ENCODE measurements at places on chromosomes 11 and 22. TPM values are rescaled to one million over a fixed set of nuclear protein-coding genes. Genes with fewer than 3 reads are reported as not detected.

DNA sequence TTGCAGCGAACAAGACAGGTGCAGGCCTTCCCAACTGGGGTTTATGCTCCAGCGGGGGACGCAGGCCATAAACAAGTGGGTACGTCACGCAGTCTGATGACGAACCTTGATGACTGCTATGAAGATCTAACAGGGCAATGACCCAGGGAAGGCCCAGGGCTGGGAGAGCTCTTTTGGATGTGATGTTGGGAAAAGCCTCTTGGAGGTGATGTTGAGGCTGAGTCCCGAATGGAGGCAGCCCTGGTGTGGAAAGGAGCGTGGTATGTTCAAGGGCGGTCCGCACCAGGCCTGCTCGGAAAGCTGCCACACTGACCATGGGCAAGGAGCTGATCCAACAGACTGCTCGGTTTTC lies 5.8 kb downstream of the FADS2 start:
- DNase-seq = no peak

DNA sequence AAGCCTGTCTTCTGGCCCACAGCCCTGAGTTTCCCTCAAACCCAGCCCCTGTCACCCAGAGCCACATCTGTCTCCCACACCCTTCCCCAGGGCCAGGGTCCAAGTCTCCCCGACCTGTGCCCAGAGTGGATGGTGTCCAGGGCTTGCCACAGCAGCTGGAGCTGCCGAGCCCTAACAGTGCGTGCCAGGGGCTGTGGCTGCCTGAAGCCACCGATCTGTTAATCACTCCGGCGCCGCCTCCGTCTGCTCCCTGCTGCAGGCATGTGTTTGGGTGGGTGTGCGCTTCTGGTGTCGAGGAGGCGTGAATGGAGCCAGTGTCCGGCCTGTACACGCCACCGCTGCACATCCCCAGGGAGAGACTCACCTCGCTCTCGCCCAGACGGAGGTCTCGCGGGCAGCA lies 26.1 kb downstream of the SHISAL1 start:
- no peak for DNase-seq

DNA sequence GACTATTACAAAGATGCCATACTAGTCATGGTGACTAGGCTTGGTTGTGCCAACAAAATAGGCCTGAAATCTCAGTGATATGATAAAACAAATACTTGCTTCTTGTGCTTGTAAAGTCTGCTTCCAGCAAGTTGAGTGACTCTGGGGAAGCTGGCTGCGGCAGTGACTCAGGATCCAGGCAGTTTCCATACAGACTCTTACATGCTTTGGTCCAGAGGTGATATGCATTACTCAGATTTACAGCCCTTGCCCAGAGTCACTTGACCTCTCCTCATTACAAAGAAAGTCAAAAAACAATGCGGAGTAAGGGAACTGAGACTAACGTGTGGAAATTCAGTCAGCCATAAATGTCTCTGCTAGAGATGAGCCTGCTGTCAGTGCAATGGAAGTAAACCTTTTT lies 387.5 kb downstream of the KCNA4 start:
- no peak for DNase-seq

DNA sequence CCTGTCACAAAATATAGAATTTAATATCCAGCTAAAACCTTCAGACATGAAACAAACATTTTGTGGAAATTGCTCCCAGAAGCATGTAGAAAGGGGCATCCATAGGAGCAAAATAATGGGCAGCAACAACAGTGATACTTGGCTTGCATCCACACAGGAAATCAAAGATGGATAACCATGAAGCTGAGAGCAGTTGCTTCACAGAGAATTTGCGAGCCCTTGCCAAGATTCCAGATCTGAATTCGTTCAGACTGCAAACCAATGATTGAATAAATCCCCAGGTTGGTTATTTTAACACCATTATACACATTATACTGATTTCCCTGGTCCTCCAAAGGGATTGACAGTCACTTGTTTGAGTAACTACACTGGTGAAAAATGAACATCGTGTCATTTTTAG lies 15.6 kb upstream of the OR51L1 start:
- no peak for DNase-seq

DNA sequence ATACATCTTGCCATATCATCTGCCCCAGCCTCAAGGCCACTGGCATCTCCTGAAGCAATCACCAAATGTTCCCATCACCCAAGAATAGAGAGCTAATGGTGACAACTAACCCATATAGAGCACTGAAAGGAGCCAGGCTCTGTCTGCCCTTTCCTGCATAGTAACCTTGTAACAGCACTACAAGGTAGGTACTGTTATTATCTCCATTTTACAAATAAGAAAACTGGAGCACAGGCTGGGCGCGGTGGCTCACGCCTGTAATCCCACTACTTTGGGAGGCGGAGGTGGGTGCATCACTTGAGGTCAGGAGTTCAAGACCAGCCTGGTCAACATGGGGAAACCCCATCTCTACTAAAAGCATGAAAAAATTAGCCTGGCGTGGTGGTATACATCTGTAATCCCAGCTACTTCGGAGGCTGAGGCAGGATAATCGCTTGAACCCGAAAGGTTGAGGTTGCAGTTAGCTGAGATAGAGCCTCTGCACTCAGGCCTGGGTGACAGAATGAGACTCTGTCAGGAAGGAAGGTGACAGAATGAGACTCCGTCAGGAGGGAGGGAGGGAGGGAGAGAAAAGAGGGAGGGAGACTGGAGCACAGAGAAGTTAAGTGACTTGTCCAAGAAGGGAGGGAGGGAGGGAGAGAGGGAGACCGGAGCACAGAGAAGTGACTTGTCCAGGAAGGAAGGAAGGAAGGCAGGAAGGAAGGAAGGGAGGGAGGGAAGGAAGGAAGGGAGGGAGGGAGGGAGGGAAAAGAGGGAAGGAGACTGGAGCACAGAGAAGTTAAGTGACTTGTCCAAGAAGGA lies 2.2 kb downstream of the SLC35F2 start:
- DNase-seq = no peak

The TRIM29 gene
- 13.5 TPM for total RNA-seq

GRCh38 chr22:43296276-43296902 lies 46.8 kb downstream of the SCUBE1 start:
- DNase-seq = no peak

The SCUBE1 gene
- total RNA-seq = 1.7 TPM

DNA sequence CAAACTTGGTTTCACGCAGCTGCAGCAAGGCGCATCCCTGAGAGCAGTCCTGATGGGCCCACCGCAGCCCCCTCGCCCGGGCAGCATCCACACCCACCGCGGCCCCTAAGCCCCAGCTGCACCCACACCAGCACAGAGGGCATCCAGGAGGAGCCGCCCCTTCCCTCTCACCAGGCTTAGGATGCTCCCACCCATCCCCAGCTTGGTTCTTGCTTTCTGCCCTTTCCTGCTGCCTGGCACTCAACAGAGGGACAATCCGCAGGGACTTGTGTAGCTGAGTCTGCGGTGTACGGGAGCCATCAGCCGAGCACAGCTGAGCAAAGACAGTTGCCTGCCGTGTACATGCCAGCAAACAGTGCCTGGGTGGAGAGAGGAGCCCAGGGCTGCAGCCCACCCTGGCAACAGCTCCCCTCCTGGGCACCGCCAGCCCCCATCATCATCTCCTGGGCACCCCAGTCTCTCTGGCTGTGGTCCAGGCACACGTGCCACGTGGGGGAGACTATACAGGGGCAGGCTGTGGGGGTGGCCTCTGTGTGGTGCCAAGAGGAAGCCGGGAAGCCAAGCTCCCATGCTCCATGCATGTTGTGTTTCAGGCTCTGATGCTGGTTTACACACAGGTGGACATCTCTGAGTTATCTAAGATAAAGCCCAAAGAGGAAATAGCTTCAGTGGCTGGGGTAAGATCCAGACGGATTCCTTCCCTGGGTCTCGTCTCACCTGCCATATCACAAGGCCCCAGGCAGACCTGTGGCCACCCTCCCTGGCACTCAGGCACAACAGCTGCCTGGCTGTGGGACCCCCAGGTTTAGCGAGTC lies 36.0 kb upstream of the GNB1L start:
- no peak for DNase-seq

The SMIM35 gene
- not detected for total RNA-seq

The CABP4 gene
- 3.8 TPM for total RNA-seq

The LDHAL6A gene
- total RNA-seq = not detected

GRCh38 chr11:1570896-1571759 lies 943 bp downstream of the DUSP8 start:
- DNase-seq = no peak

- no peak for DNase-seq
Observed at GRCh38 chr11:76251576-76251975, 45.3 kb upstream of the WNT11 start.

DNA sequence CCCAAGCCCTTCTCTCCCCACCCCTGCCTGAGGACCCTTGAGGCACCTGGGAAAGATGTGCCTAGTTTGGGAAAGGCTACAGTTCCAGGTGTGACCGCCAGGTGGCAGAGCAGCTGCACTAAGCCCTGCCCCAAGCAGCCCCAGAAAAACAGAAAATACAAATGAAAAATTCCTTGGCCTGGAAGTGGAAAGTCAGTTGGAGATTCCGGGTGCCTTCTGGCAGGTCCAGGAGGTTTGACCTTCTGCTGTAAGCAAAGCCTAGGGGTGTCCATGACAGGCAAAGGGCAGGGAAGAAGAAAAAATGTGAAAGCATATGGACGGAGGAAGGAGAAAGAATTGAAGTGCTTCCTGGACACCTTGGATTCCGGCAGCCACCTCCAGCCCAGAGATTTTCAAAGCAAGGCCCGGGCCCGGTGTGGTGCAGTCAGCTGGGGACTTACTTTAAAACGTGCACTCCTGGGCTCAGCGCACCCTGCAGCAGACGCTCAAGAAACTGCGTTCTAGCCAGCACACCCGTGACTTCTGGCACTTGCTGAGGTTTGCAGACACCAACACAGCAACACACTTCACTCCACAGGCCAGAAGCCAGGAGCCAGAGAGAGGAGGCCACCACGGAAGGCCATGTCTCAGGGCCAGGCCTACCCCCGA lies 37.3 kb upstream of the SLC22A12 start:
- DNase-seq = peak; percentile 56

The CYTH4 gene
- total RNA-seq = 24.1 TPM

DNA sequence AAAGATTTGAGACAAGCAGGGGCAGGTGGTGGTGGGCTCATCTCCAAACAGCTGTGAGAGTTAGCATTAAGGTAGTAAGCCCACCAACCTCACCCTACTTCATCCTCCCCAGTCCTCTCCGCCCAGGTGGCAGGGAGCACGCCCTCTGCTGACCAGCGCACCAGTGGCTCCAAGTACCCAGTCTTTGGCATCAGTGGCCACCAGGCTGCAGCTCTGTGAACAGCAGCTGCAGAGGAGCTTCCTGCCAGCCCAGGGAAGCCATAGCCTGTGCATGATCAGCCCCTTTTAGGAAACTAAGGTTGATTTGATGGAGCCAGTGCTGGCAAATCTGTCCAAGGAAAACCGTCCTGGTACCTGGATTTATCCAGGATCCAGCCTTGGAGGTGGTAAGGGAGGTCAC lies 21.7 kb downstream of the CAVIN3 start:
- DNase-seq = peak; percentile 21

GRCh38 chr22:50016988-50017700 lies 4.6 kb upstream of the IL17REL start:
- DNase-seq = no peak

DNA sequence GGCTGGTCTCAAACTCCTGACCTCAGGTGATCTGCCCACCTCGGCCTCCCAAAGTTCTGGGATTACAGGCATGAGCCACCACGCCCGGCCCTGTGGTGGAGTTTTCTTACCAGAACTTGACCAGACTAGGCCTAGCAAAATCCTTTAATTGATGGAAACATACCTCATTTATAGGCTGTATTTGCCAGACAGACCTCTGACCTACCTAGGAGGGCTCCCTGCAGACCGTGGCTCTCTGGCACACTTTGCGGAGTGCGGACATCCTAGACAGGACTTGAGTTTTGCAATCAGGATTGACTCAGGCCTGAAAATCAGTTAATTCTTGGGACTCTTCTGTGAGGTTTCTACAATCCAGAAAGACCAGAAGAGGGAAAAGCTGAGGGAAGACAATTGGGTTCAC lies 53.1 kb downstream of the FEZ1 start:
- no peak for DNase-seq

DNA sequence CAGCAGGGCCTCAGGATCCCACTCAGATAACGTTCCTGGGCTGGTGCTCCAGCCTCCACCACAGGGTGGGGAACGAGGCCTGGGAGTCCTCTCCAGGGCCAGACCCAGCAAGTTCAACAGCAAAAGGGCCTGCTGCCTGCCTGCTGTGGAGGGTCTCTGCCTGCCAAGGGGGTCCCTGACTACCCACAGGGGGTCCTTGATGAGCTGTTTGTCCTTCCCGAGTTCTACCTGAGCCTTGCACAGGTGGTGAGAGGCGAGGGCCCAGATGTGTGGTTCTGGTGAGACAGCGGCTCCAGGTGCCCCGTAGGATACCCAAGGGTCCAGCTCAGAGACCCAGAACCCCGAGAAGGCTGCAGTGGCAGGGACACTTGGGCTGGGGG lies 4.4 kb downstream of the DUSP8 start:
- no peak for DNase-seq

DNA sequence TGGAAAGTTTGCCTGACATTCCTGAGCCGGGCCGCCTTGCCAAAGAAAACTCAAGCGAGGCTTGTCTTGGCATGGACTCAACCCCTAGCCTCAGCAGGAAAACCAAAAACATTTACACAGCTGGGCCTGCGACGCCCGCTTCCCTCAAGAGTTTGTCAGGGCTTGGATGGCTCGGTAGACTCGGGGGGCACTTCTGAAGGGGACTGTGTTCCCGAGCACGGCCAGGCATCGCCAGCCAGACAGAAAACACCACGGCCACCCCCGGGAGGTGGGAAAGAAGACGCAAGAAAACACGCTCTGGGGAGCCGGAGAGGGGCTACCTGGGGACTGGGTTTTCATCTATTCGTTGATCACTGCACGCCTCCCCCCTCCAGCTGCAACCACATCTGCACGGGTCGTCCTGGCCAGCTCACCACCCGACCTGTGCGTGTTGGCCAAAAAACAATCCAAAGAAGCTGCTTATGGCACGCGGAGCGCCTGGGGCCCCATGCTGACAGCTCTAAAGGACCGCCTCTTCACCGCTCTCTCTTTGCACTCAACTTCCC lies 380.7 kb downstream of the MN1 start:
- DNase-seq = peak; percentile 83

- no peak for DNase-seq
Observed at GRCh38 chr11:45556851-45557707, 108.3 kb downstream of the CHST1 start.

GRCh38 chr11:112922606-112923005 lies 38.6 kb upstream of the NCAM1 start:
- no peak for DNase-seq

GRCh38 chr11:134071306-134071705 lies 2.4 kb downstream of the JAM3 start:
- no peak for DNase-seq
